ENCODE measurements at places on chromosomes 4 and X.

- DNase-seq: no peak
These were observed 107.1 kb downstream of the TMEM131L start for GRCh38 chr4:153573221-153573620.

DNA sequence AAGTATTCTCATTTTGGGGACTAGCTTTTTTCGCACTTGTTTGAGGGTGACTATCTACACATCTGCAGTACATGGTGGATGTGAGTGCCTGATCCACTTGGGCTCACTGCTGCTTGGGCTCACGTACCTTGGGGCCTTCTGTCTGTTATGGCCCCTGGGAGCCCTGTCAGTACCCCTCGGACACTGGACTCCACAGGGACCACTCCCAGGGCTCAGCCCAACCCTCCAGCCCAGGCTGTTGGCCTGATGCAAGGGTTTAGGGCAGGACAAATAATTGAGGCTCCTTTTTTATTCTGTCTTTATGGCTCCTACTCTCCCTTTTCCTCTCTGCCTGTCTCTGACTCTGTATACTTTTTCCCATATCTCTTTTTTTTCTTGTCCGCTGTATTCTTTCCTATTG, 32.7 kb upstream of the MSN start:
- no peak for DNase-seq

DNA sequence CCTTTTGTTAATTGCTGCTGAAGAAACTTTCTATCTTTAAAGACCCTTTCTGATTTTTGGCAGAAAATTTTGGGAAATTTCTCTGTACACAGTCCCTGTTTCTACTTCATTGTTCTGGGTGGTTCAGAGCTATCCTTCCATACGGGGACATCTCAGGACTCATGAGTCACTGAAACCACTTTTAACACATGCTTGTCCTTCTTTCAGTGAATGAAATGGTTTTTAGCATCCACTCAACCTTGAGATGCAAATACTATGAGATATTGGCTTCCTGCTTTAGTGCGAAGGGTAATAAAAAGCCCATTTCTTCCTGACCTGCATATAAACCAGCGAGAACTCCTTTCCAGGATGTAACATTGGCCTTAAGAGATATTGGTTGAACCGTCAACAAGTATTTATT, 158.0 kb downstream of the REPS2 start:
- no peak for DNase-seq

DNA sequence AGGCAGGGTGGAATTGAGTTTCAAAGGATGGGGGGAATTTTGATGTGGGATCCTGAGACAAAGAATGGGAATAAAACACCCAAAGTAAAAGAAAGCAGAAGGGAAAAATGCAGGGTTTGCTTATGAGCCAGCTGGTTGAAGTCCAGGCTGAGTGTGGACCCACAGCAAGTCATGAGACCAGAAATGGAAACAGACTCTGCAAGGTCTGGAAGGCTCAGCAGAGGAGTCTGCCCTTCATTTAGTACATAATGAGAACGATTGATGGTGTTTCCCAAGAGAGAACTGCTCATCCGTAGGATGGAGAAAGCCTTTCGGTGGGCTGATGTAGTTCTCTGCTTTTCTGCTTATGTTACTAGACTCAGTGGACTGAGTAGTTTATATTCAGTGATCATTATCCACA, 259.1 kb downstream of the C4orf33 start:
- DNase-seq: no peak

DNA sequence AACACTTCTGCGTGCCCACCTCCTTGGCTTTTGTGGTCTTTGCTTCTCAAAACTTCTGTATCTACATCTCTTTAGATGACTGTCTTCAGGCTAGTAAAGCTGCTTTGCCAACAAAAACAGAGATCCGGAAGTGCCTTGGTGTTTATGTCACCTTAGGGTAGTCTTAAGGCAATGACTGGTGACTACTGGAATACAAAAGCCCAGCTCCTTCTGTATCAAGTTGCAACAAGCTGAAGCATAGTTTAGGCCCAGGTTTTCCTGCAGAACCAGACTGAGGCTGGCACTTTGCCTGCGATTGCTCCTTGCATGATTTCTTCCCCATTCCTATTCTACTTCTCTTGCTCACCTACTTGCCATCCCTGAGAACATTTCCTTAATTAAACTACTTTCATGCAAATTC, 333.8 kb downstream of the DMD start:
- DNase-seq: no peak

All from uterus (tissue), 4 donors.